GM06990 (cell line): ENCODE measurements at places on chromosomes 1 and 21.

DNA sequence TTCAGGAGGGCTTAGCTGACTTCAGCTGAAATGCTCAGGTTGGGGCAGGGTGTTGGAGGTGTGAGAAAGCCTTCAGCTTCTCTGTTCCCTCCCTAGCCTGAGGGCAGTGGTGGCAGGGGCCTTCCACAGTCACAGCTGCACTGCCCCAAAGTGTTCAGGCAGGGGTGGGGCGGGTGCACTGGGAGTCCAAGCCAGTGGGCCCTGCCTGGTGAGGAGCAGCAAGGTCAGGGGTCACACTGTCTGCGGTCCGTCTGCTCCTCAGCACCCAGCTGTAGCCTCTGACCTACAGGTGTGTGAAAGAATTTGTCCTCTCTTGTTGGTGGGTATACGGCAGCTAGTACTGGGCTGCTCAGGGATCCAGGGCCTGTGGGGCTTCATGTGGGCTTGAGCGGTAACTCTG lies 490.4 kb upstream of the NCAM2 start:
- DNase-seq: no peak

DNA sequence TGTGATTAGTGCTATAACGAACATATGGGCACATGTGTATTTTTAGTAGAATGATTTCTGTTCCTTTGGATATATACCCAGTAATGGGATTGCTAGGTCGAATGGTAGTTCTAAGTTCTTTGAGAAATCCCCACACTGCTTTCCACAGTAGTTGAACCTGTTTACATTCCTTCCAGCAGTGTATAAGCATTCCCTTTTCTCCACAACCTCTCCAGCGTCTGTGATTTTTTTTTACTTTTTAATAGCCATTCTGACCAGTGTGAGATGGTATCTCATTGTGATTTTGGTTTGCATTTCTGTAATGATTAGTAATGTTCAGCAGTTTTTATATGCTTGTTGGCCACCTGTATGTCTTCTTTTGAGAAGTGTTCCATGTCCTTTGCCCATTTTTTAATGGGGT lies 81.8 kb upstream of the SLC44A3 start:
- DNase-seq: no peak

- DNase-seq: no peak
Measured at GRCh38 chr1:217193151-217193550, 437.7 kb downstream of the GPATCH2 start.

- DNase-seq: no peak
Measured at GRCh38 chr1:55275151-55275748, 60.1 kb upstream of the USP24 start.

GRCh38 chr1:173427146-173428054 lies 49.7 kb upstream of the PRDX6 start:
- DNase-seq: no peak

GRCh38 chr1:150187560-150187931 lies 37.8 kb downstream of the PLEKHO1 start:
- peak; percentile 9 for DNase-seq

GRCh38 chr1:240928265-240928664 lies 316.3 kb upstream of the GREM2 start:
- no peak for DNase-seq

DNA sequence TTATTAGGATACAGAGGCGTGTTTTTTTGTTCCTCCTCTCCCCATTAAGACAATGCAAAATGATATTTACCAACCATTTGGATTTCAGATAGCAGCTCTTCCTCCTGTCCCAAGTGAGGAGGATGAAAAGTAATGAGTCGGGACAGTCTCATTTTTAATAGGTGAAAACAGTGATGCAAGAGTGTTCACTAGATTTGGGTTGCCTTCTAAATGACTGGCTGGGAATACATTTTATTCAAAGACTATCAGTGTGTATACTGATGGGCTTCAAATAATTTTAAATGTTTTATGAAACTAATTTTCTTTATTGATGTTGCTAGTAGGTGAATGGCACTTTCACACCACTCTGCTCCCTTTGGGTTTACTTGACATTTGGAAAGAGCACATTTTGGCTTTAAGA lies 2.1 kb downstream of the RCOR3 start:
- no peak for DNase-seq

DNA sequence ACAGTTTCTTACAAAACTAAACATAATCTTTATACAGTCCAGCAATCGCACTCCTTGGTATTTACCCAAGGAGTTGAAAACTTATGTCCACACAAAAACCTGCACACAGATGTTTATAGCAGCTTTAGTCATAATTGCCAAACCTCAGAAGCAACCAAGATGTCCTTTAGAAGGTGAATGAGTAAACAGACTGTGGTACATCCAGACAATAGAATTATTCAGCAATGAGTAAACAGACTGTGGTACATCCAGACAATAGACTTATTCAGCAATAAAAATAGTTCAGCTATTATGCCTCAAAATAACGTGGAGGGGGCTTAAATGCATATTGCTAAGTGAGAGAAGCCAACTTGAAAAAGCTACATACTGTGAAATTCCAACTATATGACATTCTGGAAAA lies 87.0 kb upstream of the GALNT2 start:
- DNase-seq: no peak

GRCh38 chr1:182676274-182676673 lies 8.1 kb downstream of the RGS8 start:
- no peak for DNase-seq

DNA sequence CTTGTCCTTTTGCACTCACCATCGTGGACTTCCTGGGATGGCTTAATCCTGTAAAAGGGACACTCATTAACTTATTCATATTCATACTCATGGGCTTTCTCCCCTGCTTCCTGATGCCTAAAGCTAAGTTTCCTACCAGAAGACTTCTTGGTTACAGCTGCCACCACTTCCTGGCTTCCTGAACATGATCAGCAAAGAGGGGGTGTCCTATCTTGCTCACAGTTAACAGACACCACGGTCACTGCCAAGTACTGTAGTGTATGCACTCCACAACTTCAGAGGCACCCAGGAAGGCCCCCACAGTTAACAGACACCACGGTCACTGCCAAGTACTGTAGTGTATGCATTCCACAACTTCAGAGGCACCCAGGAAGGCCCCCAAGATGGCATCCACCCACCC lies 177.8 kb downstream of the SIPA1L2 start:
- no peak for DNase-seq

DNA sequence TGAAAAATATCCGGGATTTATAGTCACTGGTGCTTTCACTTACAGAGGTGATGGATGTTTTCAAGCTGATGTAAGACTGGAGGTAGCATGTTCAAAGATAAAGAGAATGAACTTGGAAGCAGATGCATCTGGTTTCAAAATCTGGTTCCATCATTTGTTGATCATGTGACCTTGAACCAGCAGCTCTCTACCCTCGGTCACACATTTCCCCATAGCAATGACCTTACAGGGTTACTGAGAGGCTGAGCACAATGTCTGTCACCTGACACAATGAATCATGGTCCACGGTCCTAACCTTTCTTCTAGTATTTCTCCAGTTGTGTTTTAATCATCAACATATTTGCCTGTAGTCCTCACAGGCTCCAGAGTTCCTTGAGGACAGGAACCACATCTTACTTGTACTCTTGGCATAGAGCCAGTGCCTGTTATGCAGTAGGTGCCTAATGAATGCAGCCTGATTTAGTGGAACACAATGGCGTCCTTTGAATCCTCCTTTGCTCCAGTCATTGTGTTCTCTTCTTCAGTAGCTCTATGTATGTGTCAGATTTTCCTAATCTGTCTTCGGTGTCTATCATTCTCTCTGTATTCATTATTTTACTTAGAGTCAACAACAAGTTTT lies 667.3 kb downstream of the PTPRU start:
- DNase-seq: no peak

DNA sequence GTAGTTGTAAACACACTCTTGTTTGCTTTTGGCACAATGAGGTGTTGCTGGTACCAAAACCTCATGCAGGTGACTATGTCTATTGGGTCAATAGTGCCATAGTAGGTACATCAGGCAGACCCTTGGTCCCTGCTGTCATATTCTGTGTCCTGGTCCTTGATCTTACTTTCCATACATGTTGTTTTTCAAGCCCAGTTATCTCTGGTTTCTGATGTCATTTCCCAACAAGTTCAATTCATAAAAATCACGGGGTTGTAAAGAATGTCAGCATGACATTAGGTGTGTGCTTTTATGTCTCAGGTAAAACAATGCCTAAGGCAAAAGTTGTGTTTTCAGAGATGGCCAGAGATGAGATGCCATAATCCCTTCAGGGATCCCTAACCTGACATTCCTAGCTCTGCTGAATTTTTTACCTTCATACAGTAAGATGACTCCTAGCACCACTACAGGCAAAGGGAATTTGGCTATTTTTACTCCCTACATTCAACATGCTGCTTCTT lies 390.3 kb upstream of the PKN2 start:
- no peak for DNase-seq

DNA sequence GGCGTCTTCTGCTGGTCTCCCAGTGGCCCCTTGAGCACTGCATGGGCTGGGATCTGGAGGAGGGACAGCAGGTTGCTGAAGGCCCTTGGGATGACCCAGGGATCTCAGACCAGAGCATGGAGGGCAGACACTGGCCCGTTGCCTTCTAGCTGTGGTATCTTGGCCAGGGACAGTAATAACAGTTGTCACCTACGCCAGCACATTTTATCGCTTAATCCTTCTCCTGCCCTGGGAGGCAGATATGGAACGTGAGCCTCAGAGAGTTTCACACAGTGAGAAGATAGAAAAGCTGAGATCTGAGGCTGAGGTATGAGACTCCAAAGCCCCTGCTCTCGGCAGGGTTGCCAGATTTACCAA lies 40.1 kb upstream of the RD3 start:
- no peak for DNase-seq

- no peak for DNase-seq
Measured at GRCh38 chr21:40635391-40635790, 211.6 kb downstream of the DSCAM start.
